Stimulated activated CD8-positive, alpha-beta memory T cell treated with anti-CD3 and anti-CD28 coated beads, Interleukin-12 subunit alpha, Interleukin-12 subunit beta, amount 100 ng/mL, for 1 hour (primary cell): ENCODE measurements at places on chromosomes 2 and 18.

GRCh38 chr18:29164993-29165599, 988.2 kb upstream of the CDH2 start:
- no peak for DNase-seq

- DNase-seq = no peak
Measured at GRCh38 chr18:62085756-62086155, 101.1 kb downstream of the PIGN start.

DNA sequence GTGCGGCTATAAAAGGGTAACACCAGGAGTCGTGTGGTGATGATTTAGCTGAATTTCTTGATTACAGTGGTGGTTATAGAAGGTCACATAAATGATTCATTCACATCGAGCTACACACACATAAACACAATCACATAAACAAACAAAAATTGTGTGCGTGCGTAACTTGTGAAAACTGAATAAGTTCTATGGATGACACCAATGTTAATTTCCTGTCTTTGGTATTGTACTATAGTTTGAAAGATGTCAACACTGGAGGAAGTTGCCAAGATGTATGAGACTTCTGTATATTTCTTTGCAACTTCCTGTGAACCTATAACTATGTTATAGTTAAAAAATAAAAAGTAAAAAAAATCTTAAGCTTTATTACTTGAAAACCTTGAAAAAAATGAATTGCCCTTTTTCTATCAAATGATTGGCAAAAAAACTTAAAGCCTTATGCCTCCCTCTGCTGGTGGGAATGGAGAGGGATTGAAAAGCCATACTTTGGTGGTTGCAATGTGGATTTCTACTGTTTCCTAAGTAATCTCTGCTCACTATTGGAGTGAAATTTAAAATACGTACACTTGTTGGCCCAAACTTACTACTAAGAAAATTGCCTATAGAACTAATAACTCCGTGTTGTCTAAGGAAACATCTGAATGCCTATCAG, 227.7 kb downstream of the RPIA start:
- no peak for DNase-seq

GRCh38 chr2:214649440-214650205, 159.9 kb downstream of the BARD1 start:
- no peak for DNase-seq

GRCh38 chr2:217954051-217954450, 48.7 kb downstream of the TNS1 start:
- no peak for DNase-seq

DNA sequence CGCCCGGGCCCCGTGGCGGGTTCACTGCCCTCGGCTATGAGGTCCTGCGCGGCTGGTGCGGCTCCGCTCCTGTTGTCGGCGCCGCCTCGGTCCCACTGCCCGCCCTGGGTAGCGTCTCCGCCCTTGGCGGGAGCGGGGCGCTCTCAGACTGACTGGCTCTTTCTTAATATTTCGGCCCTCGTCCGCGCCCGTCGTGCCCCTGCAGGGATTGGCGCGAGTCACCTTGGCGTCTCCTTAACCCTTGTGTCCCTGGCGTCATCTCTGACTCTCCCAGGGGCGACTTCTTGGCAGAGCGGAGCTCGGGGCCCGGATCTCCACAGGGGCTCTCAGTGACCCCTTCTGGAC, 1.3 kb downstream of the PTMA start:
- DNase-seq = no peak

- no peak for DNase-seq
Measured at GRCh38 chr2:42566025-42566424, 2.4 kb upstream of the MTA3 start.

- DNase-seq = no peak
Measured at GRCh38 chr2:231347638-231348037, 47.9 kb upstream of the B3GNT7 start.

- DNase-seq = peak; percentile 10
Measured at GRCh38 chr2:46873604-46874068, 42.0 kb downstream of the MCFD2 start.

DNA sequence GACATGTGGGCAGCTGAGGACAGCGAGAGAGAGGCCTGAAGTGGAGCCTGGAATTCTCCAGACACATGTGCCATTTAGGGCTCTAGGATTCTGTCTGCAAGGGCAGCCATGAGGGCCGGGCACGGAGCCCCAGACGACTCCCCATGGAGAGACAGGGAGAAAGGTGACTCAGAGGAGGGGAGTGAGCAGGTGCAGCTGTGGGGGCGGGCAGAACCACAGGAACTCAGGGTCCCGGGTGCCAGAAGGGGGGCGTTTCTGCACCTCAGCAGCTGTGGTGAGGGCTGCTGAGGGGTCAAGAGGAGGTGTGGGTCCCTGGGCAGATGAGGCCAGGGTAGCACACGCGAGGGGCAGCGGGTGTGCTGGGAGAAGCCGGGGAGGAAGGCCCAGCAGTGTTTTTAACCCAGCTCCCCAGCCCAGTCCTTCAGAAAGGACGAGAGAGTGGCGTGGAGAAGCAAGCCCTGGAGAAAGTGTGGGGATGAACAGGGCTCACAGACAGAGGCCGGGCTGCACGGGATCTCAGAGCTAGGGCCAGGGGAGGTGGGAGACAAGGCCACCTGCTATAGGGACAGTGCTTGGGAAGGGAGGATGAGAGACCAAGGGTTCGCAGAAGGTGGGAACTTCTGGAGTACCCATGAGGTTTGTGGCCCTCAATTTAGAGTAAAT, 7.6 kb downstream of the GPR17 start:
- no peak for DNase-seq

GRCh38 chr18:55497825-55498403, 90.1 kb downstream of the TCF4 start:
- DNase-seq = no peak

DNA sequence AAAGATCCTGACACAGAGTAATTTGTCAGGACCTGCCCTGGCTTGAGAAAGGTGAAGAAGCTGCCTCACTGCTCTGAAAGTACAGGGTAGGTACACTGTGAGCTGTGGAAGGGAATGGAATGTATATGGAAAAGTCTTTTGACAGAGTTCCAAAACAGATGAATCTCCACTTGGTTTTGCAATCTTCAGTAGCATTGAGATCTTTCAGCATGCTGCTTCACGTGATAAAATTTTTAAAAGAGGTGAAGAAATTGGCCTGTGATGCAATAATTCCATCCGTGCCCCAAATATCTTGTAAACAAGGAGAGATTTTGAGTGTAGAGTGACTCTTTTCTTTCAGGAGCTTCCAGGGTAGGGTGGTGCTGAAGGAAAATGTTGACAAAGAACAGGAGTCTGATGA, 123.1 kb downstream of the OSR1 start:
- DNase-seq = no peak

GRCh38 chr2:20034218-20034617, 17.2 kb downstream of the LAPTM4A start:
- no peak for DNase-seq

DNA sequence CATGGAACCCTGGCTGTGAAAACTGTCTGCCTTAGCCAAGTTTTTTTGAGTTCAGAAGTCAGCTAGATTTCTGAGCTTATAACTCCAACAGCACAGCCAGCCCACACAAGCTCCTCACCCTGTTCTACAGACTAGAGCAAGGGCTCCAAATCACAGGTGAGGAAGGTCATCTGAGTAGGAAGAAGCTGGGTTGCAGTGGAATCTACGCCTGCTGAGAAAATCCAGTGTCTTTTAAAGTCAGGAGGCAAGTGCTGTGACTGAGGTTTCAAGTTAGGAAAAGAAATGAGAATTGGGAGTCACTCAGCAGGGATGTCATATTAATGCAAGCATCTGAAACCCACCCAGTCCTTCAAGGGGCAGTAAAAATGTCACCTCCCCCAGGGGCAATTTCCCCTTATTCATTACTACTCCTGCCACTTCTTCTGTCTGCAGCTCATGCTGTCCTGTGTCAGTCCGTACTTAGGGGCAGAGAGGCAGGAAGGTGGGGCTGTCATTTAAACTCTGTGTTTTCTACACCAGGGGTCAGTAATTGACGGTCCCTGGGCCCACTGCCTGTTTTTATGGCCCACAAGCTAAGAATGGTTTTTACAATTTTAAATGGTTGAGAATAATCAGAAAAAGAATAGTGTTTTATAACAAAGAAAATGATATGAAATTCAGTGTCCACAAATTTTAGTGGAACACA, 551.1 kb downstream of the BCL11A start:
- no peak for DNase-seq

DNA sequence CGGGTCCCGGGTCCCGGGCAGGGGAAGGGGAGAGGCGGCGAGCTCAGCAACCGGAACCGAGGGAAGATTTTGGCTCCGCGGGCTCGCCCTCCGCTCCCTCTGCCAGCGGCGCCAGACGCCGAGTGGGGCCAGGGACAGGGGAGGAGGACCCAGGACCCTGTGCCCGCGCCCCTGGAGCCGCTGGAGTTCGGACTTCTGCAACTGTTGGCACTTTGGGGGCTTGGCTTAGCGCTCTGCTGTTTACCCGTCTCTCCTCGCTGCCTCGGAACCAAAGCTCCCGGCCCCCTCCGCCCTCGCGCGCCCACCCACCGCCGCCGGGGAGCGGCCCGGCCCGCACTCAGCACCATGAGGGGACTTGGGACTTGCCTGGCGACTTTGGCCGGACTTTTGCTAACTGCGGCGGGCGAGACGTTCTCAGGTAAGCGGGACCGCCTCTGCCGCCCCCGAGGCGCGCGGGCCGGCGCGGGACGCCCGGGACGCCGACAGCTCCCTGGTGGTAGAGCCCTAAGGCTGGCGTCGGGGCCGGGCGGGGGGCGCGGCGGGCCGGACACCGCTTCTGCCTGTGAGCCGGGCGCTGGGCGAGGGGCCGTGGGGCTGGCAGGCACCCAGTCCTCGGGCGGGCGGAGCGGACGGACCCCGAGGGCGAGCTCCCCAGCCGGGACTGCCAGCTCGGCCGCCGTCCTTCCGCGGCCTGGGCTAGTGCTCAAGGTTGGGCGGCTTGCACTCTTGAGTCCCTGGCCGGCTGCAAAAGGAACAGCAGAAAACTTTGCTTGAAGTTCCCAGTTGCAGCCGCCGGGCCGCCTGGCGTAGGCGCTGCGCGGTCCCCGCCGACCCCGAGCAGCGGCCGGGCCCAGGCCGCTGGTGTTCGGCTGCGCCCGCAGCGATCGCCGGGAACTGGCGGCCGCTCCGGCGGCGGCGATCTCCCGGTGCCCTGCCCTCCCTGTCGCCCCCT, 634 bp downstream of the PTPRM start:
- DNase-seq = no peak

- DNase-seq = no peak
Measured at GRCh38 chr2:144133936-144134665, 385.8 kb downstream of the ZEB2 start.

- no peak for DNase-seq
Measured at GRCh38 chr2:62437785-62438184, 68.2 kb downstream of the TMEM17 start.

GRCh38 chr2:113251118-113251517, 27.6 kb downstream of the PAX8 start:
- no peak for DNase-seq

DNA sequence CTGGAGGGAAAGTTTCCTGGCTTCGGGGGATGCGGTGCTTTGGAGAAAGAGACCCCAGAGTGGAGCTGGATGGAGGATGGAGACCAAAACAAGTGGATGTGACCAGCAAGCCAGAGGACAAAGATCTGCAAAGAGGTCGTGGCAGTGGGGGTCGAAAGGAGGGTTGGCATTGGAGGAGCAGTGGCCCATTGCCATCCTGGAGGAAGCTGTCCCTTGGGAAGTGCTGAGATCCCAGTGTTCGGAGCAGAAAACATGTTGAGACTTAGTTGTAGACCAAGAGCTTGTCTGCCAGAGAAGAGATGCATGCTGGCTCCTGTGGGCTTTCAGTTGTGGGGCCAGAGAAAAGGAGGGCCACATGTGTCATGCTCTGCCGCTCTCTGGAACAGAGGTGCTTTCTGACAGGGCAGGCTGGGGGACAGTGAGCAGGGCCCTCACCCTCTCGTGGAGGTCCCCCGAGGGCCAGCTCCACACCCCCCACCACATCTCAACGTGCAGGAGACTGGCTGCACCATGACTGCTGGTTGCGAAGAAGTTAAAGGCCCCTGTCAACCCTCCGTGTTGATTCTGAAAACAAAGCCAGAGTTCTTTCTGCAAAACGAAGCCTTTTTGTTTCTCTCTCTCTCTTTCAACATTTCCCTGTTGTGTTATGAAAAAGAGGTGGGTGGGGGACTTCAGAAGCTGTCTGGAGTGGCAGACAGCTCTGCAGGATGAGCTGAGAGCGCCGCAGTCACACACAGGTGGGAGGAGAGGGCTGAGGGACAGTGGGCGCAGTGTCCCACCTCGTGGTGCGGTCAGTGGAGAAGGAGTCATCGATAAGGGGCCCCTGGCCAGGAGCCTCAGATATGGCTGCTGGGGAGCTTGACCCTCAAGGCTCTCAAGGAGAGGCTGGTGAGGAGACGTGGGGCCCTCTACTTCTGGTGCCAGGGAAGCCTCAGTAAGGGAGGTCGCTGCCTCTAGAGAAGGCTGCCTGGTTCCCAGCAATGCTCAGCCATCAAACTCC, 77.6 kb upstream of the BCL2L11 start:
- DNase-seq = no peak

- no peak for DNase-seq
Measured at GRCh38 chr2:36459725-36460137, 104.2 kb downstream of the CRIM1 start.

DNA sequence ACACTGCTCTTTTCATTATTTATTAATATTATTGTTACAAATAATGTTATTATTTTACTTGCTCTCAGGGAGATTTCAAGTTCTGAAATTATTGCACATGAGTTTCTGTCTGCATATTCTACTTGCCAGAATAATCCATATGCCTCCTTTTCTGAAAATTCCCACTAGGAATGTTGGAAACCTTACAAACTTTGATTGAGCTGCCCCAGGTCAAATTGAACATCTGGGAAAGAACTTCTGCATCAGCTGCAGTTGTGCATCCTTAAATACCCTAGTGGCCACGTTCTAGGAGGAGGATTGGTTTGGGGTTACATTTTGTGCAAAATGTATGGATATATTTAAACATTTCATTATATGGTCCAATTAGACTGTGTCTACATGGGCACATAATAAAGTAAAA, 1302.7 kb upstream of the PIK3C3 start:
- no peak for DNase-seq

- DNase-seq = no peak
Measured at GRCh38 chr2:20625491-20626391, 25.2 kb downstream of the HS1BP3 start.

DNA sequence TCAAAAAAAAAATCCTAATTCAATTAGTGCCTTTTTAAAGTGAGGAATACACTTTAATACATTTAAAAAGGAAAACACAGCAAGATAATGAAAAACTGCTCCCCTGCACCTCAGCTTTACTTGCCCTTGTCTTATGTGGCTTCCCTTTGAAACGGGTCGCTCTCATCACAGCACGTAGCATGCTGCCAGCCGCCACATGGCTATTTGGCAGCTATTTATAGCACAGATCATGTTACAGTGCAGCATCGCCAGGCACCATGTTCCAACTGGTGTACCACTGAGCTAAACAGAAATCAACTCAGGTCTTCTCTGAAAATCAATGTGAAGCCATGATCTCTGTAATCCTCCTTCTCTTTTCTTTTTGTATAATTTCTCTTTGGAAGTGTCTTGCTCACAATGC, 65.1 kb downstream of the TMEM182 start:
- no peak for DNase-seq

- DNase-seq = peak; percentile 80
Measured at GRCh38 chr2:120223034-120223912, at the start of gene TMEM185B. Gene TMEM185B (minus strand): TSS chr2:120223400. CDS start chr2:120222976, 424 bp downstream.

DNA sequence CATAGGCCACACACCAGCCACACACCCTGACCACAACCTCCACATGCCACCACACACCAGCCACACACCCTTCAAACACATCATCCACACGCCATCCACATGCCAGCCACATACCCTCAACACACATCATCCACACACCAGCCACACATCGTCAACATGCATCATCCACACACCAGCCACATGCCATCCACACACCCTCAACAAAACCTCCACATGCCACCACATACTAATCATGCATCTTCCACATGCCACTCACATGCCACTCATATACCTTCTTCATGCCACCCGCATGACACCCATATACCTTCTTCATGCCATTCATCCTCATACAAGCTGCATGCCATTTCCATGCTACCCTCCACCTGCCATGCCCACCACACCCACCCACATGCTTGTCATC, 12.4 kb downstream of the TNS1 start:
- no peak for DNase-seq
